ENCODE measurements at places on chromosomes 5 and 9.

- DNase-seq: peak; percentile 80
Measured at GRCh38 chr9:129885018-129885669, 49.9 kb downstream of the USP20 start.

- no peak for DNase-seq
Measured at GRCh38 chr5:5798462-5798861, 376.0 kb downstream of the ICE1 start.

DNA sequence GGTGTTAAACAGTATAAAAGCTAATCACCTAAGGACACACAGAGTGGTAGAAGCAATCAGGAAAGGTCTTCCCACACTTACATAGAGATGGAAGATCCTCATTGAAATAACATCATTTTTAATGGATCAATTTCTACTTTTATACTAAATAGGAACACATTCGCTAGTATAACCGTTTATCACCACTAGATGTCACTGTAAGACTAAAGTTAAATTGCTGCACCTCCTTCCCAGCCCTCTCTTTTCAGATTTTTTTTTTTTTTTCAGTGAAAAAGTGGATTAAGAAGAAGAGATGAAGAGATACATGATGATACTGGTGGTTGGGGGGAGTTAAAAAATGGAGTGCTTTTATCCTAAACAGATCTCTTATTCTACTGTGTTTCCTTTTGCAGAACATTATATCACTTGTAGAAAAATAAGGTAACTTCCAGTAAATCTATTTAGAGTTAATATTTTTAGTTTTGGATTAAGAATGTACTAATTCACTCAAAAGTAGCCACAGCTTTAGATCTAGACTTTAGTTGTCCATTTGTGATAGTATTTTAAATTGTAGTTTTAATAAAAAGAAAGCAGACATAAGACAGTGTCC lies 116.9 kb upstream of the ARRDC3 start:
- DNase-seq: peak; percentile 56

GRCh38 chr9:77291714-77292113 lies 114.4 kb downstream of the VPS13A start:
- DNase-seq: peak; percentile 3

- no peak for DNase-seq
Measured at GRCh38 chr9:10835791-10836463, 223.1 kb upstream of the PTPRD start.

- no peak for DNase-seq
Measured at GRCh38 chr5:61623401-61624069, 291.5 kb downstream of the ZSWIM6 start.

GRCh38 chr5:125375143-125375542 lies 628.7 kb upstream of the ZNF608 start:
- DNase-seq: no peak

GRCh38 chr5:114948363-114948762 lies 221.3 kb downstream of the TRIM36 start:
- no peak for DNase-seq

DNA sequence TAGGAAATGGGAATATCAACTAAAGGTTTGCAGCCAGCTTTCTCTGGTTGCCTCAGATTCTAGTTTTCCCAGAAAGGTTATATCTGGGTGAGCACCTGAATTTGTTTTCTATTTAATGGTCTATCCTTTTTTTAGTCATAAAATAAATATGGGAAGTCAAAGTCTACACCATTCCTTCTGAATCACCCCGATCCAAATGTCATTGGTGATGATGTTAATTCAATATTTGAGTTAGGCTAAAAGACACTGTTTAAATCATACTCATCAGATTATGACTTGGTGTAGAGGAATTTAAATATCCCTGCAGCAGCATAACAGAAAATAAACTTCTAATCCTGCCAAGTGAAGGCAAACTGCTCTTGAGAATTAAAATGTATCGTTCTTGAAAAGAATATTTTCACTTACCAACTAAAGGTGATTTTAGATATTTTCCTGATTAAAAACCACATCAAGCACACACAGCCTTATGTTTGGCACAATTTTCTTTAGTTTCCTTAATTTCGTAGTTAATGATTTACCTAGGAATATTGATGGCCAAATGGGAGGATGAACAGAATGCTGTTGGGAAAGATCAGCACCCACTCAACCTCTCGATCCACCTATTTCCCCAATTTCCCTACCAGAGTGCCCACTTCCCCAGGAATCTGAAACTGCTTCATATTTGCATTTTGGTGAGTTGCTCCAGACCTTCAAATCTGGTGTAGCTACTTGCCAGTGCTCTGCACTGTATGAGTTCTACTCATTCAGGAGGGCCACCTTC lies 103.1 kb upstream of the TSLP start:
- DNase-seq: no peak

- no peak for DNase-seq
Measured at GRCh38 chr5:57862471-57862911, 379.9 kb upstream of the ACTBL2 start.

Measured in NCI-H1417 (cell line).